CD4-positive, alpha-beta T cell treated with Interleukin-6 at 100 ng/mL for 8 hours (primary cell): ENCODE measurements at places on chromosomes 7 and 10.

DNA sequence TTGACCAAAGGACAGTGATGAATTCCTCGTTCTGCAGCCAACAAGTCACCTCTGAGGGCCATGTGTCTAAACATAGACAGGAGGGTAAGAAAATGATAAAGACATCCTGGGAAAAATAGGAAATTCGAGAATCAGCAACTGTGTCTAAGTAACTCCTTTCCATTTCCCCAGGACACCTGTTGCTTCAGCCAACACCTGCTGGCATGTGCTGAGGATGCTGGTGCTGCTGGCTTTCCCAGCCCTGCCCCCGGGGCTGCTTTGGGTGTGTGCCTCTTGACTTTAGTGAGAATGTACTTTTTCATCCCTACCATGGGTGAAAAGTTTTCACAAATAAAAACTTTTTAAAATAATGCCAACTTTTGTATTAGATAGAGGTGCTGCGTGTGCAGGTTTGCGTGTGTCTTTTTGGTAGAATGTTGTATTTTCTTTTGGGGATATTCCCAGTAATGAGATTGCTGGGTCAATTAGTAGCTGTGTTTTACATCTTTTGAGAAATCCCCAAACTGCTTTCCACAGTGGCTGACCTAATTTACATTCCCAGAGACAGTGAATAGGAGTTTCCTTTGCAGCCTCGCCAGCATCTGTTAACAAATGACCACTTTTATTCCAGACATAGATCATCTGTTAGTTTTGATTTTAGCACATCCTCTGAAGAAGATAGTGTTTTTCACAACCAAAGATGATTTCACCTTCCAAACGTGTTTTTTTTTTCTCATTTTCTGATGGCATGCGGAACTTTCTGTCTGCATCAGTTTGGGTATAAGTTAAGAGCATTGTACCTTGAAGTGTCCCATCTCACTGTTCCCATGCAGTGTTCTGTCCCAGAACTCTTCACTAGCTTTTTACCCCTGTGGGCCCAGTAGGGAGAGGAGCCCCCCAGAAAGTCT is 104.2 kb upstream of the ACBD5 start:
- no peak for DNase-seq

- no peak for DNase-seq
Measured at GRCh38 chr10:34181553-34182300, 633.4 kb downstream of the PARD3 start.

DNA sequence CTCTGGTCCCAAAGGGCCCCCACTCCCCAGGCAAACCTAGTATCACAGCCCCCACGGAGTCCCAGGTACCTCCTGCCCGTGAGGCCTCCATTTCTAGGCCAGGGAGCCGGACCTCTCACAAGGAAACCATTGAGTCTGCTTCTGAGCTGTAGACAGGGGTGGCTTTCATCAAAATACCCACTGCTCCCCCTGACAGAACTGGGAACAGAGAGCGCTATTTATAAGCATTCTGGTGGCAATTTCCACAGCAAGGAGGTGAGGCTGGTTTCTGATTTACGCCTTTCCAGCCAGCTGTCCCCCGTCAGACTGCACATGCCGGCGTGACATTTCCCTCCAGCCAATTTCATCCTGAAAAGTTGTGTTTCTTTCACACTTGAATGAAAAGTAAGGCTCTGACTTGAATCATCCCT is 407.5 kb upstream of the PRKCQ start:
- no peak for DNase-seq

DNA sequence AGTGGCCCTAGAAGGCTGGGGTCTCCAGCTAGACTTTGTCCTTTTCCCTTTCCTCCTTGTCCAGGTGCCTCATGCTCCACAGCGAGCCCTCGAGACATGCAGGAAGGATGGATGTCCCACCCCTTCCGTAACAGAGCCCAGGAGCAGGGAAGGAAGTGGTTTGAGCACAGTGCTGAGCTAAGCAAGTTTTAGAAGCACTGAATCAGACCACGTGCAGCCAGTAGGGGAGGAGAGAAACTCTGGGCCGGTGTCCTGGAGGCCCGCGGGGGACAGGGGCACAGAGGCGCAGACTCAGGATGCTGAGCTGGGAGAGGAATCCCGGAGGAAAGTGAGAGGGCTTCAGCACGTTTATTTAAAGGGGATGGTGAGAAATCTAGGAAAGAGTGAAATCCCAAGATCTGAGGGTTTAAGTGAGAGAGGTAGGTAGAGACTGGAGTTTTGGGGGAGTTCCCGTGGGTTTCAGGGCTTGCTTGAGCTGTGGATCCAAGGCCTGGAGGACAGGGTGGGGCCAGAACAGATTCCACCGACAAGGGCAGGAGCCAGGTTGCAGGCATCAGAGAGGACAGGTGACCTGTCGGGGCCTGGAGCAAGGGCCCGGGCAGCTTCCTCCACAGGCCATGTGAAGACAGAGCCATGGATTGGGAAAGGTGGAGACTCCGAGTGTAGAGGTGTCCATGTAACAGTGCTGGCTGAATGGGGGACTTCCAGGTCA is 4.4 kb upstream of the IRF5 start:
- peak; percentile 63 for DNase-seq

GRCh38 chr10:122544493-122544892 is 16.1 kb upstream of the DMBT1 start:
- DNase-seq, result peak; percentile 6

DNA sequence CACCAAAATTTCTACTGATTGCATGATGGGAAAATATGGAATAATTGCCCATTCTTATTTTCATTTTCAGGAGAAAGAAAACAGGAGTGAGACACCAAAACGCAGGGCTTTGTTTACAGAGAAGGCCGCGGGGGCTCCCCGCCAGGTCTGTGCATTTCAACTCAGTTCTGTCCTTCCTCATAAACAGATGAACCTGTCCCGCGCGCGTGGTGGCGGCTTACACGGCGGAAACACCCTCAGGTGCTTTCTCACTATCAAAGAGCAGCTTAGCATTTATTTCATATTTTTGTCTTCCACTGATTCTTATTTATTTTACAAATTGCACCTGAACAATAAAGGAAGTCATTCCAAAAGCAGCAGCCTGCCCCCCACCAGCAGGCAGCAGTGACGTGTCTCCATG is 579.4 kb downstream of the PTPRN2 start:
- no peak for DNase-seq

GRCh38 chr10:110373059-110373458 is 68.3 kb upstream of the SMNDC1 start:
- no peak for DNase-seq

- DNase-seq, result no peak
Measured at GRCh38 chr10:22684699-22685098, 29.7 kb downstream of the PIP4K2A start.

- DNase-seq, result no peak
Measured at GRCh38 chr10:62869958-62870357, 53.8 kb upstream of the EGR2 start.

DNA sequence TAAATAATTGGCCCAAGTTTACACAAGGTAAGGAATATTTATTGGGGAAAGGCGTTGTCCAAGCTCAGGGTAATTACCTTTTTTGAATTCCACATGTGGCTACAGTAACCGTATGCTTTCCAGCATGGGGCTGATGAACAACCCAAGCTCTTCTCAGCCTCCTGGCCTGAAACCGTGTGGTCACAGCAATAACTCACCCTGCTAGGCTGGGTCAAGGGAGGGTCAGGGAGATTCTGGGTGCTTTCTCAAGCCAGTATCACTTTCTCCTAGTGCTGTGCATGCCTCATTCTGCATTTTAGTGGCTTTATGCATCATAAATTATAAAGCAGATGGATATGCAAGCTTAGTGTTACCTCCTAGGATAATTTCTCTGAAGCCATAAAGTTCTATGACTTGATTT is 273.9 kb downstream of the PAXIP1 start:
- no peak for DNase-seq

- DNase-seq, result no peak
Measured at GRCh38 chr7:150329331-150330120, 6.2 kb upstream of the ACTR3C start.

GRCh38 chr7:2109251-2109872 is 123.4 kb downstream of the MAD1L1 start:
- no peak for DNase-seq

DNA sequence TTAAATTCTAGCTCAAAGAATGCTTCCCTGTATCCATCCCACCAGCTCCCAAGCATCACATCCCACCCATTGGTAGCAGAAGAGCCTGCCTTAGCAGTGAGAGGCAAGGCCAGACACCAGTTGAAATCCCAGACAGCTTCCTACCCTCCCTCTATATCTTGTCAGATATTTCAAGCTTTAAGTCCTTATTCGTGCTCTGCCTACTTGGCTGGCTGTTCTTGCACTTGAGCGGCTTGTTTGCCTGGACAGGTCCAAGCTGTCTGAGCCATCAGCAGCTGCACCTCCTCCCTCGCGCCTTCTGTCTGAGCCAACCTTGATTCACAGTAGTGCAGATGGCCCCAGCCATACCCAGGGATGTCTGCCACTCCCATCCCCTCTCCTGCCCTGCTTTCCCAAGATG is 16.4 kb downstream of the LRRC4 start:
- DNase-seq, result no peak
